GM12878 (cell line): ENCODE measurements at places on chromosomes 13 and 19.

- DNase-seq, result no peak
- H3K4me3 ChIP-seq, result no peak overlapping the region
- no peak overlapping the region for H3K27ac ChIP-seq
- H3K4me1 ChIP-seq, result no peaks in the 10 kb centered on the region
- H3K27me3 ChIP-seq, result no peaks in the 10 kb centered on the region
Observed at GRCh38 chr13:110628952-110629701, 13.8 kb downstream of the NAXD start.

DNA sequence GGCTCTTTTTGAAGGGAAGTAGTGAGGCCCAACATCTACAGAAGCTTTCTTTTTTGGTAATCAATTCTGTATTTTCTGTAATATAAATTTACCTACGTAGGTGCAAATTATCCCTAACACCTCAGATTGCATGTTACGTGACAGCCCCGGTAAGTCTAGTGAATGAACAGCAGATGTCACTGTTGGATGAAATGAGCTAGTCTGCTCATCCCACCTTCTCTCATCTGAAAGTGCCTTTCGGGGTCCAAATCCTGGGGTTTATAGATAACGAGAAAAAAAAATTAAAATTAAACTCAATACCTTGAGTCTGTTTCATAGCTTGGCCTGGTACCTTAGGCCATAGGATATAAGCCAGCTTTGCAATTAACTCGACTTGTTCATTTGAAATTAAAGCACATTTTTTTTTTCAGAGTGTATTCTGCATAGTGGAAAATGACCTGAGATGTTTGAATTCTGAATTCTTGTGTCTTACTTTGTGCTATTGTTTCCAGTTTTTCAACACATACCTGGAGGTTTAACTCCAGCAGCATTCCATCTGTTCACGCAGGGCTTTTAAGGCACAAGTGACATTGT lies 548.2 kb downstream of the GPC5 start:
- no peaks in the 10 kb centered on the region for H3K4me1 ChIP-seq
- no peaks in the 10 kb centered on the region for H3K27me3 ChIP-seq
- no peak overlapping the region for H3K27ac ChIP-seq

- H3K27ac ChIP-seq, result peak within 1 kb of the TSS; percentile 56
- no peaks in the 10 kb centered on the region for H3K4me1 ChIP-seq
- H3K4me3 ChIP-seq, result peak within 1 kb of the TSS; percentile 74
- DNase-seq, result peak; percentile 94
- H3K27me3 ChIP-seq, result no peaks in the 10 kb centered on the region
Observed at GRCh38 chr19:12440541-12441316, at the start of gene ZNF443. TSS of gene ZNF443 (minus strand) at chr19:12441021. CDS start at chr19:12440914, 107 bp downstream.

DNA sequence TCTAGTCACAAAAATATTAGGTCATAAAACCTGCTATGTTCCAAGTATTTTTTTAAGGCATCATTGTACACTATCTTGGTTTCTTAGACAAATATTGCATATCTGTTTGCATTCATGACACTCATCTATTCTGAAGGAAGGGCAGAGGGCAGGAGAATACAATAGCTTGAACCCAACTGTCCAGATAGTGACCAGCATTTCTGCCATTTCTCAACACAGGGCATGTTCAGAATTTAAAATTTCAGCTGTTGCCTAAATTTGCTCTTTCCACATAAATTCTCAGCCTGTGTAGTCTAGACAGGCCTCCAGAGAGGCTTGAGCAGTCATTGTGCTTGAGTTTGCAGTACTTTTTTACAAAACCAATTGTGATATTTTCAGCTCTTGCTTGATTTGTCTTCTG lies 119.5 kb downstream of the ZAR1L start:
- H3K27me3 ChIP-seq, result no peaks in the 10 kb centered on the region
- no peak overlapping the region for H3K27ac ChIP-seq
- no peak overlapping the region for H3K4me3 ChIP-seq
- H3K4me1 ChIP-seq, result no peaks in the 10 kb centered on the region

GRCh38 chr19:45496349-45496953 lies 396 bp downstream of the RTN2 start:
- H3K27me3 ChIP-seq, result peaks cover 9% of the 10 kb centered on the region
- peaks cover 22% of the 10 kb centered on the region for H3K4me1 ChIP-seq
- H3K4me3 ChIP-seq, result peak overlapping the region; percentile 55; the same call in 1 of the 2 replicates
- H3K36me3 ChIP-seq, result no peaks in the 10 kb centered on the region
